ENCODE measurements at places on chromosomes 11 and 22. TPM values are rescaled to one million over a fixed set of nuclear protein-coding genes. Genes with fewer than 3 reads are reported as not detected.
A peak's percentile ranks its signal among the peaks of the same experiment; 100 is the strongest.

The UPK3A gene
- total RNA-seq, result not detected

The LDHAL6A gene
- not detected for total RNA-seq

The PRAME gene
- not detected for total RNA-seq

The MUC2 gene
- total RNA-seq, result not detected

The CCDC15 gene
- total RNA-seq, result 5.7 TPM

The CHST1 gene
- not detected for total RNA-seq

The ELF5 gene
- total RNA-seq, result not detected

The LRRC10B gene
- 0.07 TPM for total RNA-seq

The YPEL4 gene
- total RNA-seq, result not detected

The OR56B1 gene
- total RNA-seq, result not detected

The AKIP1 gene
- total RNA-seq, result 44.8 TPM

DNA sequence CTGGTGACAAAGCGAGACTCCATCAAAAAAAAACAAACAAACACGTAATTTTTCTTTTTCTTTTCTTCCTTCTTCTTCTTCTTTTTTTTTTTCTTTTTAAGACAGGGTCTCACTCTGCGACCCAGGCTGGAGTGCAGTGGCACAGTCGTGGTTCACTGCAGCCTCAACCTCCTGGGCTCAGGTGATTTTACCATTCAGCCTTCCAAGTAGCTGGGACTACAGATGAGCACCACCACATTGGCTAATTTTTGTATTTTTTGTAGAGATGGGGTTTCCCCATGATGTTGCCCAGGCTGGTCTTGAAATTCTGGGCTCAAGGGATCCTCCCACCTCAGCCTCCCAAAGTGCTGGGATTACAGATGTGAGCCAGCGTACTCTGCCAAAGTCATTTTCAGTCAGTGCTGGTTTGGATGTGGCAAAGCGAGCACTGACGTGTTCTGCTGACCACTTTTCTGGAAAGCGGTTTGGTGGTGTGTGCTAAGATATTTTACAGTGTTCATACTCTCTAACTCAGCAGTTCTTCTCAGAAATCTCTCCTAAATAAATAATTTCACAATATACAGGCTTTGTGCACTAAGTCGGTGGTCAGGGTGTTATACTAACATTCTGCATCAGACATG is 10.7 kb downstream of the FAM118A start:
- DNase-seq, result no peak

DNA sequence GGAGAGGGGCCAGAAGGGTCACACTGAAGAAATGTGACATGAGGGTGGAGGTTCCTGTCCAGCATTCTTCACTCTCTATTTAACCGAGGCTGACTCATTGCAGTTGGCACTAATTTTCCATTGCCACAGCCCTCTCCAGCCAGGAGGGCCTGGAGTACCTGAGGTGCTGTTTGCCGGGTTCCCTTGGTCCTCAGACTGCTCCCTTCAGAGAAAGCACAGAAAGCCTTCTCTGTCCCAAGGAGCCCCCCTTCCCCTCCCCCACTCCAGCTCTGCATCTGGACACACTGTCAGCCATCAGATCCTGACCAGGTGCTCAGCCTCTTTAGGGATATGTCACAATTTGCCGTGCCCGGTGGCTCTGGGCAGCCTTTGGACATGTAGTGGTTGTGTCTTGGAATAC is 3.2 kb upstream of the C11orf91 start:
- no peak for DNase-seq

GRCh38 chr11:57761301-57762234 is at the start of gene CTNND1:
TSS of gene CTNND1 (plus strand) at chr11:57761802. CDS start at chr11:57791479, 29,677 bp downstream.
- DNase-seq, result peak; percentile 94

GRCh38 chr11:121884626-121885025 is 231.4 kb downstream of the BLID start:
- DNase-seq, result no peak

- DNase-seq, result no peak
Measured at GRCh38 chr11:128021349-128022006, 565.9 kb downstream of the ETS1 start.

- DNase-seq, result peak; percentile 25
Measured at GRCh38 chr11:122601141-122602125, 54.1 kb upstream of the UBASH3B start.

DNA sequence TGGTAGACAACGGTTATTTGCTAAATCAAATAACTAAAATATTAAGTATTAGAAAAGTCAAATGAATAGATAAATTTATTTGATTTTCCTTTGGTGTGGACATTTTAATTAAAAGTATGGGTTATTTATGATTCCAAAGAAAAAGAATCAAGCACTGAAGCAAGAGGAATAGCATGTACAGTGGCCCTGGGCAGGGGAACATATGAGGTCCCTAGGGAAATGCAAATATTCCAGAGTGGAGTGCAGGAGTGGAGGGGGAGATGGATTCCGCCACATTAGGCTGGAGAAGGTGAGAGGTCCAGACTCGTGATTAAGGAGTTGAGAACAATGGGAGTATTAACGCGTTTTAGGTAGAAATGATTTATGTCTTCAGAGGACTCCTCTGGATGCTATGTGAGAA is 30.0 kb downstream of the RASSF10 start:
- no peak for DNase-seq

DNA sequence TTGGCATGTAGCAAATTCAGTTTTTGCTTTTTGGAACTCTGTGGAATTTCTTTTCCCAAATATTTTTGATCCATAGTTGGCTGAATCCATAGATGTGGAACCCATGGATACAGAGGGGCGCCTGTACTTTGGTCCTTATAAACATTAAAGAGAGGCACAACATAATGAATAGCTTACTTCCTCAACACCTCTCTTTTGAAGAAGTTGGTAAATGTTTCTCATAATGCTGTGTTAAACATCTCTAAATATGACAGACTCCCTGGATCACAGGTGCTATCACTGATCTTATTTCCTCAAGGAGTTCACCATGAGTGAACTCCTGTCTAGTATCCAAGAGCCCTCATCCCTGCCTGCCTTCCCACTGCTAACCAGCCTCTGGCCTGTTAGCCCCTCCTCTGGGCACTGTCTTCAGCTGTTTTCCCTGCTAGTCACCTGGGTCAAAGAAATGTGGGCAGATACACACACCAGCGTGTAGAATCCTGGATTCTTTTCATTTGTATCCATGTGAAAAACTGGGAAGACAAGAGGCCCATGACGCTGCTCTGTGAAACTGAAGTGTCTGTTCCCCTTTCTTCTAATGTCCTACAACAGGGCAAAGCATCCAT is 63.7 kb downstream of the HIRA start:
- DNase-seq, result no peak

DNA sequence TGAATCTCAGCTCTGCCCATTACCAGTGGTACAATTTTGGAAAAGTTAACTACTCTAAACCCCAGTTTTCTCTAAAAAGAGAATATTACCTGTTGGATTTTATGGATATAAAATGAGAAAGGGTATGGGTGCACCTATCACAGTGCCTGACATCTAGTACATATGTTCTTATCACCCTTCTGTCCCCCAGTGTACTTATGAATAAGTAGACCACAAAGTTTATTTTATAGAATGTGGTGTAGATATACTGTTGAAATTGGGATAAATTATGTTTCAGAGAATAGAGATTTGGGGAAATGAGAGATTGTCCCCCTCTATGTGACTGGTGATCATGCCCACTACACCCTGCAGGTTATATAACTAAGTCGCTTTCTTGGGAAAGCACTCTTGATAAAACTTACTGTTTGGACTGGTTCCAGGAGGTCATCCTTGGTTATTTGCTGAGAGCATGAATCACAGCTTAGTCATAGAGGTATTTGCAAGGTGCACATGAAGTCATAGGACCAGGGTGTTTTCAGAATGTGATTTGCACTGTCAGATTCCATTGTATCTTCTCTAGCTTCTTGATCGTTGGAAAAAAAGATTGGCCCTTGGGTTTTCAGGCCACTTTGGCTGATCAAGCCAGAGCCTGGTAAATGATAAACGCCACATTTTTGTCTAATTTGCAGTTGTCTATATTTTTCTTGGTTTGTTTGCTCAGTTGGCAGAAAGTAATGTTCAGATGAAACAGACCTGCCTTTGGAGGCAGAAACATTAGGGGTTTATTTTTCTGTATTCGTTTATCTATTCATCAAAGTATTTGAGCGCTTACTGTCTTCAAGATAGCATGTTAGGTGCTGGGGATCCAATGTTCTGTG is 21.3 kb downstream of the STX3 start:
- peak; percentile 91 for DNase-seq

DNA sequence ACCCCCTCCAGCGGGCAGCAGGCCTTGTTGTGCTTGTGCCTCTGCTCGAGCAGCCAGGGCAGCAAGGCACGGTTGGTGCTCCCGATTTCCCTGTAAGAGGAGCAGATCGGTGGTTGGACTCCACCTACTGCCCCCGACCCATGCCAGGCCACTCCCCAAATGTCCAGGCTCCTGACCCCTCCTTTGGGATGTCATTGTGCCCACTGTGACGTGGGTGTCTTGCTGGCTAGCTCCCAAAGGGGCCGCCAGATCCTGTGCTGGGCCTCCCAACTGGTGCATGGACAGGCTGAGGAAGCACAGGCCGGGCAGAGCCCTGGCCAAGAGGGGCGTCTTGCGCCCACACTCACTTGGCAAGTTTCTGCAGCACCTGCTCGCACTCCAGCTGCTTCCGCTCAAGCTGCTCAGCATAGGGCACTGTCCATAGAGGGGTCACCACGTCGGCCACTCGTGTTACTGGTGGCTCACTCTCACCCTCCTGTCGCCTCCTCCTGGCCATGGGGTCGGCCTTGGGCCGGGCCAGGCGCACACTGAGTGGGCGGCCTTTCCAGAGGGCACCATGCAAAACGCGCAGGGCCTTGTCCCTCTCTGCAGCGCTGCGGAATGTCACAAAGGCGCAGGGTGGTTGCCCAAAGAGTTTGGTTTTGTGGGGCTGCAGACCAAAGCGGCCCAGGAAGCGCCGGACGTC is at the start of gene RANBP1:
RANBP1 (plus strand) TSS at position 414 of the 685 bp plus-strand sequence; CDS start at position 495, 81 bp downstream.
- DNase-seq, result no peak

DNA sequence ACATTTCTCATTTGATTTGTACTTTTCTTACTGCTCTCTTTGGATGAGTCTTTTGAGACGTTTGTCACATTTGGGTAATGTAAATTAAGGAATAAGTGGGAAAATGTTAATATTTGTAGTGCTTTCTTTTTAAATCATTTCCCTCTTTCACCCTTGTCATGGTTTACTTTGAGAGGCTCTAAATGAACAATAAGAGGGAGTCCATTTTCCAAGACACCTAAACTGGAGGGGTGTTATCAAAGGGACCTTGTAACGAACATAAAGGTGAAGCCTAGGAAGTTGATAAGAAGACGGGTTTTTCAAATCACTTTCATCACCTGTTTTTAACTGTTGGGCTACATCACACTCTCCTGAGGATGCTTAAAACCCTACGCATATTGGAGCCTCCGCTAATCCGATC is 12.1 kb downstream of the EED start:
- DNase-seq, result no peak

DNA sequence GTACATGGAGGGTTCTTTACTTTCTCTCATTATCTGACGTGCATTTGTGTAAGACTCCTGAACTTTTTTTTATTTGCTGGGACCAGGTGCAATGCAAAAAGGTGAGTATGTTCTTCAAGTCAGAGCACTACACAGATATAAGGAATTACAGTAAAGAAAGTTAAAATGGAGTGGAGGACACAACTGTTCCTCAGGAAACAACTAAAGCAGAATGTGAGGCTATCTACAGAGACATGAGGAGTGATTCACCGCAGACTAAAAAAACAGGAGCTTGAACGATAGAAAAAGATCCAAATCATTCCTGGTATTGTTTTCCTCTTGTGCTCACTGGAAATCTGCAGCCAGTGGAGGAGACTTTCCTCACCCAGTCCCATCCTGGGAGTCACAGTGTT is 106.2 kb downstream of the ABTB2 start:
- no peak for DNase-seq

GRCh38 chr11:34600339-34601084 is 20.4 kb upstream of the EHF start:
- peak; percentile 44 for DNase-seq

- DNase-seq, result no peak
Measured at GRCh38 chr22:29726512-29727130, 6.8 kb downstream of the CABP7 start.

- no peak for DNase-seq
Measured at GRCh38 chr22:37186228-37186996, 1.6 kb downstream of the C1QTNF6 start.

DNA sequence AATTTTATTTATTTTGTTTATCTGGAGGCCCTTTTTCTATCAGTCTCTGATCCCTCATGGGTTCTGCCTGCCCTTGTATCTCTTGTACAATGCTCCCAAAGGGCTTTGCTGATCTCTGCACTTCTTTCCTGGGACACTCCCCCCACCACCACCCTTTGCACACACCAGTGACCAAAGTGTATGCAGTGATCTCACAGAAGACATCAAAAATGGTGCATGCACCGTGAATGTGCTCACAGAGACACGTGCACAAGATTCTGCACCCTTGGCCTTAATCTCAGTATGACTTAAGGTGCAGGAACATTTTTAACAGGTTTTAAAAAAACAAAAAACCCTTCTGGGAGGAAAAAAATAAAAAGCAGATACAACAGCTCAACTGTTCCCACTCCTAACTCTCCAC is 12.2 kb upstream of the ADSL start:
- no peak for DNase-seq

DNA sequence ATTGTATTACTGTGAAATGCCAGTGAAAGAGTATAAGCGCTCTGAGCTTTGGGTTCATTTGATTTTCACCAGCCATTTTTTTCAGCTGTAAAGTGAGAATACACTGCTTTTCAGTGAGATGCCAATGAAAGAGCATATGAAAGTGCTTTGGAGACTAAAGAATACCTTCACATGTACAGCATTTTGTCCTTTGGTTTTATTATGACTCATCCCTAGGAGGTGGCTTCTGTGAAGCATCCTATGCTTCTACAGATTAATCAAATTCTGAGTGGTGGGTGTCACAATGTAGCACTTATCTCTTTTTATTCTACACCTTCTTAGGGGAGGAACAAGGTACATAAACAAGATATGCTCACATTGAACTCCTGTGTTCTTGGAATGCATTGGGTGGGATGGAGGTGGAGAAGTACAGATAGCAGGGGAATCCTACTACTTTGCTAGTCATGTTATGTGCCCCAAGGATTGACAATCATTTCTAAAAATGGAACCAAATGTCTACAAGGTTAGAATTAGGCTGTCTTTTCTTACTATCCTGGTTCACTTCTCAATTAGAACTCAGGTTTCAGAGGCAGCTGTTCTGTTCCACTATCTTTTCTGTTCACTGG is 18.7 kb downstream of the TRIM44 start:
- DNase-seq, result no peak

DNA sequence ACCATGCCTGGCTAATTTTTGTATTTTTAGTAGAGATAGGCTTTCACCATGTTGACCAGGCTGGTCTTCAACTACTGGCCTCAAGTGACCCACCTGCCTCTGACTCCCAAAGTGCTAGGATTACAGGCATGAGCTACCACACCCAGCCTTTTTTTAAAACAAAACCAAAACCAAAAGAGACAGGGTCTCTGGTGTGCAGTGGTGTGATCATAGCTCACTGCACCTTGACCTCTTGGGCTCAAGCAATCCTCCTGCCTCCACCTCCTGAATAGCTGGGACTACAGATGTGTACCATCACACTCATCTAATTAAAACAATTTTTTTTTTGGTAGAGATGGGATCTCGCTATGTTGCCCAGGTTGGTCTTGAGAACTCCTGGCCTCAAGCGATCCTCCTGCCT is 77.7 kb downstream of the PTPRJ start:
- no peak for DNase-seq

- DNase-seq, result no peak
Measured at GRCh38 chr11:31560842-31561476, 51.4 kb downstream of the ELP4 start.

- no peak for DNase-seq
Measured at GRCh38 chr22:43094551-43094950, 5.4 kb upstream of the TTLL1 start.

Measured in foreskin keratinocyte (primary cell).